ENCODE measurements at places on chromosomes 2 and 18.

- DNase-seq: peak; percentile 36
Measured at GRCh38 chr2:95159690-95160449, at the start of gene ZNF514. TSS of gene ZNF514 (minus strand) at chr2:95159848. CDS start at chr2:95153253, 6,595 bp downstream.

DNA sequence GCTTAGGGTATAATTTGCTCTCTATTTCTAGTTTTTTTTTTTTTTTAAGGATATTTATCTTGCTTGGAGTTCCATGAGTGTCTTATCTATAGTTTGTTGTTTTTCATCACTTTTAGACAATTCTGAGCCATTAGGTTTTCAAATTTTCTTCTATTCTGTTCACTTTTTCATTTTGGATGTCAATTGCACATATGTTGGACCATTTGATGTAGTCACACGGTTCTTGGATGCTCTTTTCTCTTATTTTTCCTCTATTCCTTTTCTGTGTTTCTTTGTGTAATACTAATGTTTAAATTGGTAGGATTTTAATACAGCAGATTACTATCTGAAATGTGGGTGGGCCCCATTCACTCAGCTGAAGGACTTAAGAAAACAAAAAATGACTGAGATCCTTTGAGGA, 292.6 kb downstream of the CALCRL start:
- DNase-seq: no peak

- DNase-seq: no peak
Measured at GRCh38 chr2:223537115-223537514, 65.0 kb downstream of the SCG2 start.

GRCh38 chr2:212727751-212728150, 189.1 kb upstream of the ERBB4 start:
- DNase-seq: no peak

DNA sequence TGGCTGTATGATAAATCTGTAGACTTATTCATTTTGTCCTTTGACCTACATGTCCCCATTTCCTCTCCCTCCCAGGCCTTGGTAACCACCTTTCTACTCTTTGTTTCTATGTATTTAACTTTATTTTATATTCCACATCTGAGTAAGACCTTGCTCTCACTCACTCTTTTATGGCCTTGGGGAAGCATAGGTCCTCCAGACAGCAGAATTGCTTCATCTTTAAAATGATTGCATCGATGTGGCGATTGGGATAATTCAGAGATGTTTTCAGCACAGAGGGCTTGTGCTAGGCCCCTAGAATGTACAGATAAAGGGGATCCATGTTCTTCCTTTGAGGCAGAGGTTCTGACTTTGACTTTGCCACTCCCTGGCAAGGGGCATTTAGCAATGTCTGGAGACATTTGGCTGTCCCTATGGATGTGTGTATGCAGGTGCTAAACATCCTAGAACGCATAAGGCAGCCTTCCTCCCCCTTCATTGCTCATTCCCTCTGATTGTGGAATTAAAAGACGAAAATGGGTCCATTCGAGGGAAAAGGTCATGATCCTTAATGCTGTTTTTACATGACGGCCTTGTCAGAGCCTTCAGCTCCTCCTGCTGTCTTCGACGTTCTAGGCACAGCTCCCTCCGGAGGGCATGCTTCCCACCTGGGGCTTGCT, 1.2 kb upstream of the GPR39 start:
- DNase-seq: no peak

GRCh38 chr2:99081891-99082290, 59.6 kb upstream of the C2orf15 start:
- DNase-seq: no peak

DNA sequence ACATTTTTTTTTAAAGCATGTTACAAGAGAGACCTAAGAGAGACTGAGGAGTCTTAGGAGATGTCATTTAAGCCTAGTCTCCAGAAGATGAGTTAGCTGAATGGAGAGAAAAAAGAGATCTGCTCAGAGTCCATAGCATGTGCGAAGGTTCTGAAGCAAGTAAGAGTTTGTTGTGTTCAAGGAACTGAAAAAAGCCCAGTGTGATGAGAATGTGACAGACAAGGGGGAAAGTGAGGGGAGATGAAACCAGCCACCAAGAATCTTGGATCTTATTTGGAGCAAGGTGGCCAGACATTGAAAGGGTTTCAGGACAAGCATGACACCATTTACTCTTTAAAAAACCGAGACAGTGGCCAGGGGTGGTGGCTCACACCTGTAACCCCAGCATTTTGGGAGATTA, 5.2 kb upstream of the MOB1A start:
- DNase-seq: no peak

GRCh38 chr2:183519371-183520056, 395.3 kb downstream of the NUP35 start:
- DNase-seq: peak; percentile 50

DNA sequence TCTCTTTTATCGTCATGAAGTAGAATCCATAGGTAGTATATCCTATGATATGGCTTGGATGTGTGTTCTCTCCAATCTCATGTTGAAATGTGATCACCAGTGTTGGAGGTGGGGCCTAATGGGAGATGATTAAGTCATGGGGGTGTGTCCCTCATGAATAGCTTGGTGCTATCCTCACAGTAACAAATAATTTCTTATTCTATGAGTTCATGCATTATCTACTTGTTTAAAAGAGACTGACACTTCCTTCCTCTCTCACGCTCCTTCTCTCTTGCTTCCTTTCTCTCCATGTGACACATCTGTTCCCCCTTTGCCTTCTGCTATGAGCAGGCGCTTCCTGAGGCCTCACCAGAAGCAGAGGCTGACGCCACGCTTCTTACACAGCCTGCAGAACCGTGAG, 165.6 kb downstream of the MREG start:
- no peak for DNase-seq

GRCh38 chr2:232203936-232204335, 174.6 kb upstream of the ALPP start:
- no peak for DNase-seq

DNA sequence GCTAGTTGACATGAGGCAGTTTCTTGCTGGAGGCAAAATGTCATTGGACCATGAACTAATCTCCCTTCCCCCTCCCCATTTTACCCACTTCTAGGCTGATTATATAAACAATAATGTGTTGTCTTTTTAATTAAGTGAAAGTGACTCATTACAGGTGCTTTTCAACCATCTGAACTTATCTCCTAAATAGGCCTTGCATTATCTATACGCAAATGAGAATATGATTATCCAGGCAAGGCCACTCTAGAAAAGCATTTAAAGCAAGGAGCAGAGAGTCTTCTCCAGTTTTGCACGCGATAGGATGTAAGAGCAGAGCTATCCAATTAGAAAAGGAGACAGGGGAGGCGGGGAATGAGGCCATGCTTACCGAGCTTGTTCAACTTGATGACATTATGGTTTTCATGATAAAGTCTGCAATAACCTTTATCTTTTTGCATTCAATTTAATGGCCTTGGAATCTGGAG, 286.1 kb upstream of the SIX3 start:
- DNase-seq: peak; percentile 46

GRCh38 chr2:217415316-217415715, 555.5 kb upstream of the TNP1 start:
- DNase-seq: no peak

- DNase-seq: no peak
Measured at GRCh38 chr2:187446711-187447110, 1.3 kb downstream of the CALCRL start.

DNA sequence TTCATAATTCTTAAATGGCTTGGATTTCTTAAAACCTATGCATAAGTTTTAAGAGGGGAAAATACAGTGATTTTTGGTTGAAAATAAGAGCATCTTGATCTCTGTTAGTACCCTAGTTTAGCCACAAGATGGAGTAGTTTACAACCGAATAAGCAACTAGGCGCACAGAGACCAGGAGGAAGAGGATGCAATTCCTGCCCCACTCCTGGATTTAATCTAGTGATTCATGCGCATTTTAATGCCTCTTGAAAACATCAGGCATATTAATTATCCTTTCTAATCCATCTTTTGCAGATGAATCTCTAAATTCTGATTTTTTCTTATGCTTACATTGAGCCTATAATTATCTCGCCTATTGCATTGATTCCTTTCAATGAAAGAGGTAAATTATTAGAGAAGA, 76.7 kb downstream of the MRPS9 start:
- no peak for DNase-seq

- no peak for DNase-seq
Measured at GRCh38 chr18:63079114-63079513, 240.5 kb downstream of the BCL2 start.

DNA sequence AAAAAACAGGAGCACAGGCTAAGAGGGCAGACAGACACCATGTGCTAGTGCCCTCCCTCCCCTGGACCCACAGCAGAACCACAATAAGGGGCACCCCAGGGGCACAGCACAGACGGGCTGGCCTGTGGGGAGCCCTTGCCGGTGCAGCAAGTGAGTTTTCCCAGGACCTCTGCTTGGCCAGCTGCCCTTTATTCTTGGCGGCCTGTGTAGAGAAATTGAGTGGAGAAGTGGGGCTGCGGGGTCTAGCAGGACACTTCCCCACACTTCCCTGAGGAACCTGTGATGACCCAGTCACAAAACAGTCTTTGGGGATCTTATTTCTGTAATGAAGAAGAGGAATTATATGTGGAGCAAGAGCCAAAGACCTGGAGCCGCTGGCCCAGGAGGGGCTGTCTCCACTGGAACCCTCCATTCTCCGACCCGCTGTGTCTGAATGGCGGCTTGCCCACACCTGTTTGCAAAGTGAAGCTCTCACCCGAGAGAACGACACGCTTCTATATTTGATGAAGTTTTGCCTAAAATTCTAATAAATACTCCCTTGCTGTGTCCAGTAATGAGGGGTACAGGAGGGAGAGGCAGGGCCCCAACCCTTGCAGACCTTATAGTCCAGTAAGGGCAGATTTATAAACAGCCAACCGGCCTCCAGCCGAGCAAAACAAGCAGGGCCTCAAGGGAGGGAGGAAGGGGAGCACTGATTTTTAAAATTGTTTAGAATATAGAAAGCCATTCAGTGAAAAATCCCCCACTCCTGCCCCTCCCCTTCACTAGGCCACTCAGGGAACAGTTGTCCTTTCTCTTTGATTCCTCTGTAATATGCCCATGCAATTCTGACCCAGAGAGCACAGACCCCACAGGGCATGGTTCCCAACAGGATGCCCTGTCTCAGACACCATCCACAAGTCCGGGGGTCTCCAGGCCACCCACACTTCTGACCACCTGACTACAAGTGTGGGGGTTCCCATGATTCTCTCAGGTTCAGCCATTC, 44.7 kb upstream of the SNED1 start:
- DNase-seq: no peak

DNA sequence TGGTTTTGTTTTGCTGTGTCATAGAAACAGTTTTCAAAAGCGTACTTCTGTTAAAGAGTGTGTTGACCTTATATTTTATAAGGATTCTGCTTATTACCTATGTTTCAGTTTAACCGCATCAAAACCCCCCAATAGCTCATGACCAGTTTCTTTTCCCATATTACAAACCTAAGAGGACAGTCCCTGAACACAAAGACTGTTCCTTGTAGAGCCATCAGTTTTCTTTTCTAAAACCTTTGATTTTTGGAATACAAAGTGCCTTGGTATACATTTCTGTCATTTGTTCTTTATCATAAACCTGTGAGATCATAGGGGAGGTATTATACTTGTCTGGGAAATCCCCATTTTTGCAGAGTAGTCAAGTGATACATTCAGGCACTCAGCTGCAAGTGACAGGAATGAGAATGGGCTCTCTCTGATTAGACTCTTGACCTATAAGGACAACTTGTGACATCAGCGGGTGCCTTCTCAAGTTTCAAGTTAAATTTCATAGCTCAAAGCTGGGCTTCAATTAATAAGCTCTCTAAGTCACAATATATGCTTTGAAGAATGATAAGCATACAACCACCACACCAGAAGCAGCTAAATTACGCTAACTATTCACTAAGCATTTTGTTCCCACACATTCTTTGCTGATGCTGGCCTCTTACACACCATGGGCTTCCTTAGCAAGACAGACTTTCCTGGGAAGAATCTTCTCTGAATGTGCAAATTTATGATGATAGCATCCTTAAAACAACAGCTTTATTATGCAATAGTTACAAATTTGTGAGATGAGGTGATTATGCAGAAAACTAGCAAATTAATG, 97.5 kb upstream of the CD302 start:
- DNase-seq: no peak

- no peak for DNase-seq
Measured at GRCh38 chr18:12606592-12607315, 51.2 kb downstream of the SPIRE1 start.

DNA sequence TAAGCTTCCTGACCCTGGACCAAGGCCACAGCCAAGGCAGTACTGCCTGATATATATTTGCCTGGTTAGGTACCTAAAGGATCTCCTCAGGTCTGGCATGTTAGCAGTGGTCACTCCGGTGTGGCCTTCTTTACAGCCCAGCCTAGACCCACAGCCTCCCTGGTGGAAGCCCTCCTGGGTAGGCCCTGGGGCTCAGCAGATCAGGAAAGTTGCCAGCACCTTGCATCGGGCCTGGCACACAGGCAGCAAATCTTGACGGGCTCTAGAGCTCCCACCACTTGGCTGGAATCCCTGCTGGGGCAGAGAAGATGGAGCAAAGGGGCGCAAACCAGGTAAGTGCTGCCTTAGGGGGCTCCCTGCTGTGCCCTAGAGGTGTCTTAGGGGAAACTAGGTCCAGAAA, 40.9 kb upstream of the ATP6V1B1 start:
- DNase-seq: no peak

DNA sequence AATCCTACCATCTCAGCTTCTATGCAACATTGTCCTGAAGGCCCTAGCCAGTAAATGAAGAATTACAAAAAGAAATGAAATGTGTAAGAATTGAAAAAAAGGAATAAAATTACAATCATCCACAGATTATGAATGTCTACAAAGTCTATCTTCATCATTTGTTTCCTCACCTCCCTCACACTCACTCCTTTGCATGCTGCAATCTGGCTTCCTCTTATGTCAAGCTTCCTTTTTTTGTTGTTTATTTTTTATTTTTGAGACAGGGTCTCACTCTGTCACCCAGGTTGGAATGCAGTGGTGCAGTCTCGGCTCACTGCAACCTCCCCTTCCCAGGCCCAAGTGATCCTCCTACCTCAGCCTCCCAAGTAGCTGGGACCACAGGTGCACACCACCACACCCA, 129.0 kb downstream of the CABYR start:
- no peak for DNase-seq

GRCh38 chr2:78351208-78351607, 674.3 kb upstream of the REG3G start:
- no peak for DNase-seq

- DNase-seq: no peak
Measured at GRCh38 chr2:7956126-7956689, 725.6 kb upstream of the ID2 start.

Measured in NCI-H1105 (cell line).